ENCODE measurements at places on chromosomes 4 and X.
A peak's percentile ranks its signal among the peaks of the same experiment; 100 is the strongest.

GRCh38 chr4:80058740-80059139 lies 14.3 kb downstream of the ANTXR2 start:
- peak; percentile 24 for DNase-seq

GRCh38 chrX:100864657-100865391 lies 9.3 kb downstream of the NOX1 start:
- DNase-seq = no peak

- no peak for DNase-seq
Measured at GRCh38 chrX:154799556-154800348, 5.5 kb downstream of the MPP1 start.

DNA sequence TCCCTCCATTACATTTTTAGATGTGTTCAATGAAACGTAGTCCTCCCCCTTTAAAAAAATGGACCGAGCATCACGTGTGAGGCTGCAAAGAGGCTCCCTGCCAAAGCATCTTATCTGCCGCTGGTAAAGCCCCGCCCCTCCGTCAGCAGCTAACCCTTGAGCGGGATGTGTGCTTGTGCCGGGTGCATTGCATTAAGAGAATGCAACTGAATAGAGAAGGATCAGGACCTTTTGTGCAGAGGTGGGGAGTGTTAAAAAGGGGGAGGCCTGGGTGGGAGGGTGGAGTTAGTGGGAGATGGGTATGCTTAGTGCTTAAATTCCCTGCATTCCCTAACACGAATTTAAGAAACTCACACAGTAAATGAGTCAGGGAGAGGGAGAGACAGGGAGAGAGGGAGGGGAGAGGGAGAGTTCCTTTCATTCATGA lies 66.0 kb downstream of the TBL1X start:
- peak; percentile 59 for DNase-seq

- DNase-seq = peak; percentile 6
Measured at GRCh38 chr4:54227256-54228055, 1.6 kb upstream of the PDGFRA start.

- DNase-seq = no peak
Measured at GRCh38 chr4:117983541-117984365, 50.5 kb upstream of the NDST3 start.

GRCh38 chrX:142661696-142662095 lies 364.0 kb upstream of the SPANXN4 start:
- DNase-seq = no peak

GRCh38 chr4:41119867-41120295 lies 94.5 kb downstream of the APBB2 start:
- DNase-seq = no peak

DNA sequence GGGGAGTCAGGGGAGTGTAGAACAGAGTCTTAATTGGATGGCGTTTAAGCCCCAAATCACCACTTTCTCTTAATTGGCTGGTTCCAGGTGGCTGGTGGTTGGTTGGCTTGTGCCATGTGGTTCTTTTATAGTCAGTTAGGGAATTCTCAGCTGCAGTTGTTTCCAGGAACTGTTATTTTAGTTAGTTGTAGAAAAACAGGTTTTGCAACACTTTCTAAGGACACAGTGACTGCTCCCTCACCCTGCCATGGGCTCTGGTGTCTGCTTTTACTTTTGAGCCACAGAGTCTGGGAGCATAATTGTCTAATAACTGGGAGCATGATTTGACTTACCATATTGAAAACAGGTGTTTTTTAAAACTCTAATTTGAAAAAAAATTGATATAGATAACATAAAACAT lies 75.8 kb upstream of the PCDH18 start:
- no peak for DNase-seq

- DNase-seq = no peak
Measured at GRCh38 chr4:3786196-3786869, 20.1 kb downstream of the ADRA2C start.

- no peak for DNase-seq
Measured at GRCh38 chrX:16979226-16979625, 32.8 kb downstream of the REPS2 start.

DNA sequence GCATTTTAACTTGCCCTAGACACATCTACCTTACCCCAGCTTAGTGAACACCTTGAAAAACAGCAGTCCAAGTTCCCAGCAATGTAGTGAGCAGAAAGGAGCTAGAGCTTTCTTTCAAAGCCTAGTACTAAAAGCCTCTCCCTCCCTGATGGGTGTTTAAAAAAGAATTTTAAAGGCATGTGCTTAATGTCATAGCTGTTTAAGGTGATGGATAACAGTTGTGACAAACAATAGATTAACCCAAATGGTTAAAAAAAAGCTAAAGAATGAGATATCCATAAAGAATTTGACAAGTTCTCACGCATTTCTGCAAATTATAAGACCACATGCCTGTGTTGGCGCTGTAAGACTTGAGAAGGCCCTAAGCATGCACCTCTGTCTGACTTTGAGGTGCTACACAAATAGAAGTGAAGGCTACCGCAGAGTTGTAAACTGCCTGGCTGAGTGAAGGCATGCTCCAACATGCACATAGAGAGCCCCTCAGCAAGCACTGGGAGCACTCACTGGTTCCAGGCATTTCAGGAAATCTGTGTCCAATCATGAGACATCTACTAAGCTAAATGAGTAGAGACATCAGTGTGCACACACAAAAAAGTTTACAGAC lies 94.0 kb downstream of the PHF8 start:
- no peak for DNase-seq

- DNase-seq = no peak
Measured at GRCh38 chrX:4043951-4044350, 330.5 kb upstream of the PRKX start.

- no peak for DNase-seq
Measured at GRCh38 chrX:39508300-39508692, 589.5 kb downstream of the BCOR start.

GRCh38 chr4:48755281-48755680 lies 24.8 kb downstream of the FRYL start:
- no peak for DNase-seq

GRCh38 chrX:7574325-7574724 lies 268.6 kb upstream of the VCX start:
- DNase-seq = no peak

- no peak for DNase-seq
Measured at GRCh38 chr4:6932475-6932874, 22.8 kb downstream of the TBC1D14 start.

DNA sequence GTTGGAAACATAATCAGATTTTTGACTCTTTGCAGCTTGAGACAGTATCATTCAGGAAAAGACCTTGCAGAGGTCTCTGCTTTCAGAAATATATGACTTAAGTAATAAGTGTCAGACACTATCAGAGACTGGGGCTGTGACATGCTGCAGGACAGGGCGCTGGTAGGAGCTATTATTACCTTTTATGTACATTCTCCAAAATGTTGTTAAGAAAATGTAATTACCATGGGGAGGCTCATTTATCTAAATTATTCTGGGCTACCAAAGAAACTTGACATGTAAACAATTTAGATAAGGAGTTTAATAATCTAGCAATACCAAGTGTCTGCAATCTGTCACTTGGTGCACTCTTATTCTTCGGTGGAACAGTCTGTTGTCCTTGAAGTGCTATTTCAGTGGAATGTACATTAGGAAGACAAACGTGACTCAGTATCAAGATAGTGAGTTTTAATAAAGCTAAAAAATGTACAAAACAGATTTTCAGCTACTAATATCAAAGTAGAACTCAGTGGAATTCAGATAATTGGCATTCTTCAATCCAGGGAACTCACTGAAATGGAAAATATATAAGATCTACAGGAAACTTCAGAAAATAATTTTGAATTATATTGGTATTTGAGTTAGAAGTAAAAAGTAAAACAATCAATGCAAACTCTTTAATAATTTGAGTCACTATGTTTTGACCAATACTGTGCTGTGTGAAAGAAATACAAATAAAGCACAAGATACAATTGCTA lies 214.5 kb downstream of the KCNIP4 start:
- no peak for DNase-seq

DNA sequence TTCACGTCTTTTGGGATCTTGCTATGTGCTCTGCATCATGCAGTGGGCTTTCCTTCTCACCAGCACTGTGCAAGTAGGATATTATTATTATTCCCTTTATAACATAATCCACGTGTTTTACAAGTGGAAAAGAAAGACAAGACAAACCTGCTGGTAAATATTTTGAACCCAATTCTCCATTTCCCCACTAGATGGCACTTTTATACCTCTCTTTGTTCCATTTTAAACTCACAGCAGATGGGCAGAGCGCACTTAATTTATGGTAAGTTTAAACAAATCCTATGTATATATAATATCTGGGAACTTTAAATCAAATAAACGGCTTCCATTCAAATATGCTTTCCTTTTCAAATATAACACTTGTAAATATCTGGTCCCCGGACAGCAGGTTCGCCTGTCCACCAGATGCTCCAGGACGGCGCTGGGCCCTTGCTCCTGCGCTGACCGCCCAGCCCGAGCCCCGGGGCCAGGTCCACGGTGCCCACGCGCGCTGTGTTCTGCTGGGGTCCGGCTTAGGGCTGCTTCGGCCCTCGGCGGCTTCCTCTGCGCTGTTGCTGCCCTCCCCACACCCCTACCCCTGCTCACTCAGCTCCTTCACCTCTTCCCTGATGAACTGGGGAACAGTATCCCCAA lies 31.1 kb downstream of the F11 start:
- no peak for DNase-seq

GRCh38 chr4:105613306-105613705 lies 60.9 kb downstream of the ARHGEF38 start:
- DNase-seq = no peak

DNA sequence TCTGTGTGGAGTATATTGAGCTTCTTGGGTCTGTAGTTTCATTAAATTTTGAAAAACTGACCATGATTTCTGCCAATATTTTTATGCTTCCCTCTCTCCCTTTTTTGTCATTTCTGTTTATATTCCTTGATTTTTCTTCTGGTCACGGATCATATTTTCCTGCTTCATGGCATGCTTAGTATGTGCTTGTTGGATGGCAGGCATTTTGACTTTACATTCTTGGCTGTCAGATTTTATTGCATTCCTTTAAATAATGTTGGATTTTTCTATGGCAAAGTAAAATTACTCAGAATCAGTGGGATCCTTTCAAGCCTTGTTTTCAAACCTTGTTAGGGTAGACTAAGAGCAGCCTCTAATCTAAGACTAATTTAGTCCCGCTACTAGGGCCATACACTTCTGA lies 531.8 kb downstream of the IL15 start:
- DNase-seq = no peak

GRCh38 chr4:185127021-185127925 lies 15.8 kb upstream of the SLC25A4 start:
- no peak for DNase-seq
